ENCODE measurements at places on chromosomes 2 and 18.

- DNase-seq, result peak; percentile 26
Measured at GRCh38 chr18:32019251-32019948, 775 bp downstream of the RNF125 start.

DNA sequence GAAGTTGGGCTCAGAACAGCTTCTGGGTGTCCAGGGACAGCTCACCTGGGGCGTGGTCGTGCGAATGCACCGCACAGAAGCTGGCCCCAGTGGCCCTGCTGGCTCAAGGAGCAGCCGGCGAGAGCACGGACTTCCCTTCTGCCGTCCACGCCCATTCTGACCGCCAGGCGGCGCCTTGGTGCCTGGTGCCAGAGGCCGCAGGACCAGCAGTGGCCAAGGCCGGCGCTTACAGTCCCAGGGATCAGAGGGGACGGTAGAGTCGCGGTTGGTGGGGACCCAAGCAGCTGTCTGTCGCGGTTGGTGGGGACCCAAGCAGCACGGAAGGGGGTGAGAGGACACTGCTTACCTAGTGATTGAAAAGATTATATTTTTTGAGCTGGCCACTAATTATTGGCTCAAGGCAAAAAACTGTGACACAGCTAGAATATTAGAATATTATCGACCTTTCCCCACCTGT, 25.7 kb downstream of the NPPC start:
- no peak for DNase-seq

GRCh38 chr2:63054841-63055225, 4.2 kb downstream of the OTX1 start:
- no peak for DNase-seq

DNA sequence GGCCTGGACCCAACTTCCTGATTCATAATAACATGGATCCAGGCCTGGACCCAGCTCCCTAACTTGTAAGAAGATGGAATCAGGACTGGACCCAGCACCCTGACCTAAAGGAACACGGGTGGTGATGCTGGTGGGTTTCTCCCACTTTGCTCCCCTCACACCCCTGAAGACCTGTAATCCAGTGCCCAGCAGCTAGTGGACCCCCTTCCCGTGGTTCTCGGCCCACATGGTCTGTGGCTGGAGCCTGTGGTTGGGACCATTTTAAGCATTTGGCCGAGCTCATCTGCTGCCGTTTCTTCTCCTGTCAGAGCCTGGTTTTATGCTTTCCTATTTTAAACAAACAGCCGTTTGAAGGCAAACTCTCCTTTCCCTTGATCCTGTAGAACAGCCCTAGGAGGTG, 232.8 kb downstream of the EIPR1 start:
- DNase-seq, result no peak

GRCh38 chr2:233430081-233430480, 75.8 kb downstream of the DGKD start:
- no peak for DNase-seq

DNA sequence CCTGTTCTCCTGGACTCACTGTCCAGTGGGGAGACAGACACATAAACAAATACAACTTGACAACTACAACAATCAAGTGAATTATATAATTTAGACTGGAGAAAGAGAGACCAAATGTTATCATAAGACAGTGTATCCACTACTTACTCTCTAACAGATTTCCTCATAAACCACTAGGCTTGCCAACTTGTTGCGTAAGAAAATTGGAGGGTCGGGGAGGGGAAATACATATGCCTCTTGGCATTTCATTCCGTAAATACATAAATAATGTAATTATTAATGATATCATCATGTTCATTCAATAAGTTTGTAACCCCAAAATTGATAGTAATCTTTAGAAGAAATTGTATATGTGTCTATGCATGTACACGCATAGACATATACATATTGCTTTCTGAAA, 14.9 kb downstream of the RAB6D start:
- DNase-seq, result no peak

GRCh38 chr18:45670281-45670962, 53.6 kb upstream of the SLC14A1 start:
- DNase-seq, result no peak

GRCh38 chr2:229921101-229921891, 513 bp downstream of the TRIP12 start:
- DNase-seq, result peak; percentile 7

- DNase-seq, result no peak
Measured at GRCh38 chr2:71600555-71600954, 147.2 kb downstream of the DYSF start.

DNA sequence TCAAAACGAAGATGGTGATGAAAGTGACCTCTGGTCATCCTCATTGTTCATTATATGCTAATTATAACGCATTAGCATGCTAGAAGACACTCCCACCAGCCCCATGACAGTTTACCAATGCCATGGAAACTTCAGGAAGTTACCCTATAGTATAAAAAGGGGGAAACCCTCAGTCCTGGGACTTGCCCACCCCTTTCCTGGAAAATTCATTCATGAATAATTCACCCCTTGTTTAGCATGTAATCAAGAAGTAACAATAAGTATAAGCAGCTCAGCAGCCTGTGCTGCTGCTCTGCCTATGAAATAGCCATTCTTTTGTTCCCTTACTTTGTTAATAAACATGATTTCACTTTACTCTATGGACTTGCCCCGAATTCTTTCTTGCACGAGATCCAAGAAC, 70.5 kb upstream of the CHAC2 start:
- DNase-seq, result no peak

DNA sequence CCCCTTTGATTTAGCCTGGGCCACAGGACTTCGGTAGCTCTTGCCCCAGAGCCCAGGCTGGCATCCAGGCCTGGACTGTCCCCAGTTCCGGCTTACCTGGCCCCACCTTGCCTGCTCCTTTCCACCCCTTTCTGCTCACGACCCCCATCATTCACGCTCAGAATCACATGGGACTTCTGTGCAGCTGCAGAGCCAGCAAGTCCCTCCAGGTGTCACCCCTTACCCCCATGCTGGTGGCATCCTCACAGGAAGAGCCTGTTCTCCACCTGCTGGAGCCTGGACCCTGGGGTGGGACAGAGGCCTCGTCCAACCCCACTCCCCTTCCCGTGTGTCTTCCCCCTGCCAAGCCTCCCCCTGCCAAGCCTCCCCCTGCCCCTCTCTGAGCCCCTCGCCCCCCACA, 7.9 kb upstream of the KCNIP3 start:
- DNase-seq, result no peak

DNA sequence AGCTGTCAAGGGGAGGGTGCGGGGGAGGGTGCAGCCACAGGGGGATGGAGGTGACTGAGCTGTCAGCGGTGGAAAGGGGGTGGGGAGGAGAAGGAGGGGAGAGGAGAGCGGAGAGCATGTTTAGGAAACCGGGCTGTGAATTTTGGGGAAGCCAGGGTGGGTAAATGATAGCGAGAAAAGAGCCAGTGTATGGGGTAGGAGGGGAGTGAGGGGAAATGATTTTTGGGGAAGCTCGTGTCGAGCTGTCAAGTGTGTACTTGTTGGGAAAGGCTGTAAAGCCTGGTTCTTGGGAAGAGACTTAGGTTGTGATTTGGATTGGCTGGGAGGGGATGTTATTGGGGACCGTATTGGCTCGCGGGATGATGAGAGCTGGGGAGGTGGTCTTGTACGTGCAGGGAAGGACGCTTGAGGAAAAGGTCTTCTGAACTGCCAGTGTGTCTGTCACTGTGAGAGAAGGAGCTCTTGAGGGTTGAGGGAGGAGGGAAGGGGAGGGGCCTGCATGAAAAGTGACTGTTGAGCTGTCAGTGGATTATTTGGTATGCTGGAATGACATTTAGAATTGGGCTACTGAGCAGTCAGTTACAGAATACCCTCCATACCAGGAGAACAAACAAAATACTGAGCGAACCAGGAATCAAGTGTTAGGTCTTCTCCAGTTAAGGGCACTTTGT, 1.0 kb downstream of the UBR3 start:
- DNase-seq, result peak; percentile 24

DNA sequence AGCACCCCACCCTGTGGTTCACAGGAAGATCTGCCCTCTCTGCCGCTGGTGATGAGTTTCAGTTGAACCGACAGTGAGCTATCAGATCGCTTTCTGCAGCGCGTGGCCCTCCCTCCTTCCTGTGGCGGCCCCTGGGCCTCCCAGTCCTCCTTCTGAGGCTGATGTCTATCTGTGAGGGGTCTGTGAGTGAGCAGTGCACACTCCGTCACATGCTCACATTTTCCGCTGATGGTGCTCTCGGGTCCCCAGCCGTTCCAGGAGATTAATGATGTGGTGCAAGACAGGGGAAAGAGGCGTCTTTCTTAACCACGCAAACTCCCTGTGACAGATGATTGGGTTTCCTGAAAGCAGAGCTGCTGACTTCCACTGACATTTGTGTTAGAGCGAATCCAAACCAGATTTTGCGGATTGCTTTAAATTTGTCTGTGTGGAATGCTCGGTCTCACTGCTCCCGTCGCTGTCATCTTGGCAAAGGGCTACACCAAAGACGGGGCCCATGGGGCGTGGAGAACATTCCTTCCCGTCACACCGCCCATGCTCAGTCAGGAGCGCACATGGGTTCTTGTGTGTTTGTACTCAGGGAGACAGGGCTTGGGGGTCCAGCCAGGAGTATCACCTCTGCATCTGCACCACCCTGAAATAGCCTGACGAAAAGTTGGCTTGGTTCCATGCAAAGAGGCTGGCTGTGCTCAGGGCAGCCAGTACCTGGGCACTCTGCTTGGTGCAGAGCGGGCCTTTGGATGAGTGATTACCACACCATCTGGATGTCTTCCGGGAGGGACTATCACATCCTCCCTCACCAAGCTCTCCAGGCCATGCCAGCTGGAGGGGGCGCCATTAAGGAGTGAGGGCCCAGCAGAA, 154.7 kb upstream of the HS6ST1 start:
- DNase-seq, result no peak

DNA sequence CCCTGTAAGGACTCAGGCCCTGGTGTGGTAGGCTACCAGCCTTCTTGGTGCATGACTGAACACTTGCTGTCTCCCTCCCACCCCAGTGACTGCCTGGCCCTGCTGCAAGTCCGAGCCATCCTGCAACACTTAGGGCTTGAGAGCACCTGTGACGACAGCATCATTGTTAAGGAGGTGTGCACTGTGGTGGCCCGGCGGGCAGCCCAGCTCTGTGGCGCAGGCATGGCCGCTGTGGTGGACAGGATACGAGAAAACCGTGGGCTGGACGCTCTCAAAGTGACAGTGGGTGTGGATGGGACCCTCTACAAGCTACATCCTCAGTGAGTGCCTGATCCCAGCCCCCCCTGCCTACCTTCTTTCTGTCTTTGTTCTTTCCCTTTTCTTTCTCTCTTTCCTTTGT, 55.2 kb downstream of the HK2 start:
- DNase-seq, result no peak

Data from NCI-H187 (cell line).